Activated CD4-positive, alpha-beta memory T cell treated with anti-CD3 and anti-CD28 coated beads for 36 hours (primary cell): ENCODE measurements at places on chromosomes 6 and 20. TPM values are rescaled to one million over a fixed set of nuclear protein-coding genes. Genes with fewer than 3 reads are reported as not detected.

Gene HTR1B
- not detected for total RNA-seq

- H3K4me3 ChIP-seq = no peak overlapping the region
- H3K4me1 ChIP-seq = no peaks in the 10 kb centered on the region
- DNase-seq = no peak
- no peak overlapping the region for H3K27ac ChIP-seq
- H3K27me3 ChIP-seq = peaks cover 10% of the 10 kb centered on the region
Observed at GRCh38 chr6:159193923-159194322, 24.7 kb downstream of the FNDC1 start.

Gene HRH3
- total RNA-seq = not detected

DNA sequence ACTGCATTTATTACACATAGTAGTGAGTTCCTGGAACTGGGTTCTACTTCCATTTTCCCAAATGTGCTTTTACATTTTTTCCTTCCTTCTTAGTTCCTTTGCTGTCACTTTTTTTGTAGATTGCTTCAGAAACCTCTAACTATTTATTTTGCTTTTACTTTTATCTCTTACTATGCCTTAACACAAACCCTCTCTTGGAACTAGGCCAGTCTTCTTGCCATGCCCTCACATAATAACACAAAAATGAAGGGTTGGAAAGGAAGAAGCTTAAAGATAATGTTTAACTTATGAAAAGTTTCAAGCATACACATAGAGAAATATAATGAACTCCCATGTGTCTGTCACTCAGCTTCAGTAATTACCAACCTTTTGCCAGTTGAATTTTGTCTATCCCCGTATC lies 27.1 kb downstream of the TOP1 start:
- no peak overlapping the region for H3K4me3 ChIP-seq
- H3K36me3 ChIP-seq = peaks cover 29% of the 10 kb centered on the region
- H3K4me1 ChIP-seq = peaks cover 77% of the 10 kb centered on the region
- no peaks in the 10 kb centered on the region for H3K27me3 ChIP-seq

DNA sequence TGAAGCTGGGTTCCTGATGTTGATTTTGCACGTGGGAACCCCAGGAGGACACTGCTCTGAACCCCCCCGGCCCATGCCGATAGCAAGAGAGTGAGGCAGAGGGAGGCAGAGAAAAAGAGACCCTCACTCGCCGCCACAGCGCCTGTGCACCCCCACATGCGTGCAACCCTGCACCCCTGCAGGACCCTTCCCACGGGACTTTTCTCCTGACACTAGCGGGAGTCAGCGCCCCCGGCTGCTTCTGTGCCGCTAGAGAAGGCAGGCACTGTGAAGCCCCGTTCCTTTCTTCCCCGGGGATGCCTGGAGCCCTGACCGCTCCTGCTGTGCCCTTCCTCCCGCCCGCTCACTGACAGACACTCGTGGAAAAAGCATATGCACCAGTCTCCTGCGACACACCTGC lies 67.4 kb downstream of the GMPR start:
- peaks cover 11% of the 10 kb centered on the region for H3K4me1 ChIP-seq
- no peak overlapping the region for H3K27ac ChIP-seq
- DNase-seq = no peak
- peaks cover 32% of the 10 kb centered on the region for H3K36me3 ChIP-seq

DNA sequence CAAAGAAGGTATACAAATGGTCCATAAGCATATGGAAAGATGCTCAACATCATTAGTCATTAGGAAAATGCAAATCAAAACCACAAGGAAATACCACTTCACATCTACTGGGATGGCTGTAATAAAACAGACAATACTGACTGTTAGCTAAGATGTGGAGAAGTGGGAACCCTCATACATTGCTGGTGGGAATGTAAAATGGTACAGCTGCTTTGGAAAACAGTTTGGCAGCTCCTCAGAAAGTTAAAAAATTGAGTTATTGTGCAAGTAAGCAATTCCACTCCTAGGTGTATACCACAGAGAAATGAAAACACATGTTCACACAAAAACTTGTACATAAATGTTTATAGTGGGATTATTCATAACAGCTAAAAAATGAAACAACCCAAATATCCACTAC lies 173.0 kb upstream of the JAG1 start:
- DNase-seq = no peak
- H3K36me3 ChIP-seq = no peaks in the 10 kb centered on the region
- H3K27me3 ChIP-seq = no peaks in the 10 kb centered on the region
- no peak overlapping the region for H3K4me3 ChIP-seq
- H3K27ac ChIP-seq = no peak overlapping the region

DNA sequence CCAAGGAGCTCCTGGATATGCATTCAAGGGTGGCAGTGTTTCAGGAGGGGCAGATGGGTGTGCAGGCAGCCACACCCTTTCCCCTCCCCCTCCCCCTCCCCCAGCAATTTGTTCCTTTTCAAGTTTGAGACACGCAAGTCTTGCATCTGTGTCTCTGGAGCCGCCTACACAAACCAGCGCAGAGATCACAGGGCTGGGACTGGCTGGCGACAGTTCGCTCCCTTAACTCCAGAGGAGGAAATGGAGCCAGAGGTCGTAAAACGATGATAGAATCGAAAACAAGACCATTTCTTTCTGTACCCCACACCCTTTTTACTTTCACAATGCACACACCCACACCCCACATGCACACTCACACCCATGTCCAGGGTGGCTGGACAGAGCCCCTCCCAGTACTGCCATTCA lies 163.1 kb downstream of the LY86 start:
- no peaks in the 10 kb centered on the region for H3K36me3 ChIP-seq
- H3K4me1 ChIP-seq = peaks cover 23% of the 10 kb centered on the region
- no peak overlapping the region for H3K4me3 ChIP-seq
- H3K27me3 ChIP-seq = peaks cover 5% of the 10 kb centered on the region

Gene LINC00237
- not detected for total RNA-seq

DNA sequence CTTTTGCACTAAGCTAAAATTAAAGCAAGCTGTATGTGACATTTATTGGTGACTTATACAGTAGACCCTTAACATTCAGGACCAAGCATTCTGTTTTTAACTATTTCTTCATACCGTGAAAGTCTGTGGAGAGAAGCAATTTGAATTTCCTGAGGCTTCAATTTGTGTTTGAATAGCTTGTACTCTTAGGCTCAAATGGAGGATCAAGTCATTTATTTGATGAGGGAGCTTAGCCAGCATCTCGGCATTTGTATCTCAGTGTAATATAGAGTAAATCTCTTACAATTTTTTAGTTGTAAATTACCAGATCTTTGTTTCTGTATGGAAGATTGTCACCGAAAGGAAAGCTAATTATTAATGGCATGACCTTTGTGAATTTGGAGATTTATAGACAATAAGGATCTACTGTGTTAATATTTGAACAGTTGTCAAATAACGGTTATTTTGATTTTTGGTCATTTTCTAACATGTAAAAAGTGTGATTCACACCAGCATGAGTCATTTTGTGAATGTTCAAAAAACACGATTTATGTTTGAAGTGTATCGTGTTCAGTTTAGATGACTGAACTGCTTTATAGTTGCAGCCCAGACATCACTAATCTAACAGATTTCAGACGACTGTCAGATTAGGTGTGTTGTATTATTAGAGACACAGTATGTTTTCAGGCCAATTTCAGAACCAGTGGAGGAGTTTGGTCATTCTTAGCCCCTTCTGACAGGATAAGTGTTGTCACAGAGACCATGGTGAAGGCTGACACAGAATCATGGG lies 332.9 kb downstream of the CDKAL1 start:
- DNase-seq = no peak
- H3K27ac ChIP-seq = no peak overlapping the region
- no peaks in the 10 kb centered on the region for H3K27me3 ChIP-seq
- peaks cover 4% of the 10 kb centered on the region for H3K36me3 ChIP-seq
- no peak overlapping the region for H3K4me3 ChIP-seq

DNA sequence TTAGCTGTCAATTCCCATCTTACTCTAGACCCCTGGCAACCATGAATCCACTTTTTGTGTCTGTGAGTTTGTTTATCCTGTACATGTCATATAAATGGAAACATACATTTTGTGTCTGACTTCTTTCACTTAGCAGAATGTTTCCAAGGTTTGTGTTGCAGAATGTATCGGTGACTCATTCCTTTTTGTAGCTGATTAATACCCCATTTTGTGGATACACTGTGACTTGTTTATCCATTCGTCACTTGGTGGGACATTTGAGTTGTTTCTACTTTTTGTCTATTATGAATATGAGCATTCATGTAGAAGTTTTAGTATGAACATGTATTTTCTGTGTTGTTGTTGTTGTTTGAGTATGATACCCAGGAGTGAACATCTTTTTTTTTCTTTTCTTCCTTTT lies 21.4 kb downstream of the CDYL start:
- no peaks in the 10 kb centered on the region for H3K27me3 ChIP-seq
- H3K36me3 ChIP-seq = peaks cover 2% of the 10 kb centered on the region
- peaks cover 40% of the 10 kb centered on the region for H3K4me1 ChIP-seq
- no peak overlapping the region for H3K27ac ChIP-seq
- H3K4me3 ChIP-seq = no peak overlapping the region

DNA sequence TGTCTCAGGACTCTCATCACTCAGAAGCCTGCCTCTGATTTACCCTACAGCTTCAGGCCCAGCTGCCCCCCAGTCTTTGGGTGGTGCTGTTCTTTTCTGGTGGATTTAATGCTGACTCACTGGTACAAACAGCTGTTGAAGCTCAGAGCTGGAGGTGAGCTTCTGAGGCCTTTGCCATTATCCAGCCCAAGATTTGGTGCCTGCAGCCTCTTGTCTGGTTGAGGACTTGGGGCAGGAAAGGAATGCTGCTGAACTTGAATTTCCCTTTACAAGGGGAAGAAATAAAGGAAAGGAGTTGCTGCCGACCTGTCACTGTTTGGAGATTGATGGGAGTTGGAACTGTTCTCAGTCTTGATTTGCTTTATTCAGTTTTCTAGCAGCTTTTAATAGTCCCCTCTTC lies 19.8 kb downstream of the ABCF1 start:
- DNase-seq = no peak
- no peak overlapping the region for H3K27ac ChIP-seq

DNA sequence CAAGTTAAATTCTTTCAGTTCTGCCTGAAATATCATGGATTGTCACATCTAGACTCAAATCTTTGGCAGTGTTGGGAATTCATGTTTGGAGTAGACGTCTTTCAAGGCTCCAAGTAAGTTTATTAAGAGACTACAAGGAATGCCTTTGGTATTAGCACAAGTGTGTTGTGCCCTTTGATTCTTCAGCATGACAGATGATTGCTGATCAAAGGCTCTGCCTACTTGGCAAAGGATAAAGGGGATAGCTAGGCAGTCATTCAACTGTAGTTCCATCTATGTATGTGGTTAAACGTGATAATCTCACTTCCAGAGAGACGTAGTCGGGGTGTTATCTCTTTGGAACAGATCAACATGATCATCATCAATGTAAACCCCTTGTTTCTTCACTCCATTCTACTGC lies 86.2 kb downstream of the SPTLC3 start:
- H3K36me3 ChIP-seq = no peaks in the 10 kb centered on the region
- no peaks in the 10 kb centered on the region for H3K4me1 ChIP-seq
- no peaks in the 10 kb centered on the region for H3K27me3 ChIP-seq
- H3K4me3 ChIP-seq = no peak overlapping the region
- H3K27ac ChIP-seq = no peak overlapping the region
- no peak for DNase-seq

DNA sequence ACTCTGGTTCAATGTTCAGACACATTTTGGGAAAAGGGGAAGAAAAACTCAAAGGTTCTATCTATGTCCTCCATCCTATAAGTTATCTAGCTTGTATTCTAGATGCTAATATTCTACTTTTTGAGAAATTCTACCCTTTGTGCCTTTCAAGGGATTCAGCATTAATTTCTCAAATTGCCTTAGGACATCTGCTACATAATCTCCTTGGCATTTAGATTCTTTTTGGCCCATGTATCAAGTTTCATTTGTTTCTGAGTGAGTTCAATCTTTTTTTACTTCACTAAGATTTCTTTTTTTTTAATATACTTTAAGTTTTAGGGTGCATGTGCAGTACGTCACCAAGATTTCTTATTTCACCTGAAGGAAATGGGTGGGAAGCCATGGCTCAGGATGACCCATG lies 232.7 kb upstream of the TENT5A start:
- H3K27me3 ChIP-seq = peaks cover 2% of the 10 kb centered on the region
- no peak overlapping the region for H3K27ac ChIP-seq
- H3K4me1 ChIP-seq = no peaks in the 10 kb centered on the region
- no peak overlapping the region for H3K4me3 ChIP-seq
- H3K36me3 ChIP-seq = no peaks in the 10 kb centered on the region

DNA sequence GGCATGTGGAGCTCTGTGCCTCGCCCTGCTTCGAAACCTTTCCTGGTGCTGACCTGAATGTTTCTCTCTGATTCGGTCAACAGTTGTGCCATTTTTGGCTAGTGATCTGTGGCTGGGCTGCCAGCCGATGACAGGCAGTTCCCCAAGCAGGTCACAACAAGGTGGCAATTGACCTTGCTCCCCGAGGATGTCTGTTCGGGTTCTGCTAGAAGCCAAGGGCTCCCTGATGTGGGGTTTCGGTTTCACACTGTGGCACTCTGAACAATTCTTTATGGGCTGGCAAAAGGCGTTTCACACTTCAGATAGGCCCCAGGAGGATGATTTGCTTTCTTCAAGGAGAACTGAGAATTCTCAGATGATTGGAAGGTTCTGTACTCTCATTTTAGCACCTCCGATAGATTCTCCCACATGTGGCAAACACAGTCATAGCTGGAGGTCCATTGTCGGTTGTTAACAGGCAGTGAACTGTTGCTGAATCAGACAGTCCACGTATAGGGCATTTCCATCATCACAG lies 135.6 kb downstream of the SLC24A3 start:
- no peak overlapping the region for H3K27ac ChIP-seq
- no peaks in the 10 kb centered on the region for H3K27me3 ChIP-seq
- no peaks in the 10 kb centered on the region for H3K36me3 ChIP-seq
- no peak overlapping the region for H3K4me3 ChIP-seq
- DNase-seq = no peak
- no peaks in the 10 kb centered on the region for H3K4me1 ChIP-seq

- peaks cover 29% of the 10 kb centered on the region for H3K4me1 ChIP-seq
- peak overlapping the region; percentile 91 for H3K27ac ChIP-seq
- no peaks in the 10 kb centered on the region for H3K36me3 ChIP-seq
- DNase-seq = peak; percentile 82
Observed at GRCh38 chr20:25237610-25238318, 10.1 kb upstream of the PYGB start.

DNA sequence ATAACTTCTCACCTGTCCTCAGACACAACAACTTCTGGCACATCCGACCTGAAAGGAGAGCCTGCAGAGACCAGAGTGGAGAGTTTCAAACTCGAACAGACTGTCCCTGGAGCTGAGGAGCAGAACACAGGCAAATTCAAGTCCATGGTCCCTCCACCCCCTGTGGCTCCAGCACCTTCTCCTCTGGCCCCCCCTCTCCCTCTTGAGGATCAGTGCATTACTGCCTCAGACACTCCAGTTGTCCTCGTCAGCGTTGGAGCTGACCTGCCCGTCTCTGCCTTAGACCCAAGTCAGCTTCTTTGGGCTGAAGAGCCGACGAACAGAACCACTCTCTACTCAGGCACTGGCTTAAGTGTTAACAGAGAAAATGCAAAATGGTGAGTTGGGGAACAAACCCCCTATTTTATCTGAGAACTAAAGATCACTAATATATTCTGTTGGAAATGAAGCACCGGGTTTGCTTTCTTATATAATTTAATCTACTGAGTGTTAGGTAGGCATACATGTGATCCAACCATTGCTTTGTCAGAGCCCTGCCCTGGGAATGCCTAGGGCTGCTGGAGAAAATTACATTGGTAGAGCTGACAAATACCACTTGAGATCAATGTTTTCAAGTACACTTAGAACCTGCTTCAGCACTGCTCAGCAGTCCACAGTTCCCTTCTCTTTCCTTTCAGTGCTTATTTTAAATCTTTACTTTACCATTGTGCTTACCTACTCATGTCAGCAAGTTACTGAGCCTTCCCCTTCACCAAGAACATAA lies 77.5 kb upstream of the LTV1 start:
- H3K4me1 ChIP-seq = peaks cover 2% of the 10 kb centered on the region
- no peak overlapping the region for H3K4me3 ChIP-seq
- no peak overlapping the region for H3K27ac ChIP-seq
